Astrocyte of the spinal cord (primary cell): ENCODE measurements at places on chromosomes 3 and 15.

- DNase-seq: no peak
These were observed 173.8 kb upstream of the THBS1 start for GRCh38 chr15:39407116-39407515.

GRCh38 chr15:70294731-70295305 is 197.1 kb upstream of the TLE3 start:
- DNase-seq: no peak

GRCh38 chr3:175728566-175728965 is 869.4 kb downstream of the NAALADL2 start:
- peak; percentile 47 for DNase-seq

DNA sequence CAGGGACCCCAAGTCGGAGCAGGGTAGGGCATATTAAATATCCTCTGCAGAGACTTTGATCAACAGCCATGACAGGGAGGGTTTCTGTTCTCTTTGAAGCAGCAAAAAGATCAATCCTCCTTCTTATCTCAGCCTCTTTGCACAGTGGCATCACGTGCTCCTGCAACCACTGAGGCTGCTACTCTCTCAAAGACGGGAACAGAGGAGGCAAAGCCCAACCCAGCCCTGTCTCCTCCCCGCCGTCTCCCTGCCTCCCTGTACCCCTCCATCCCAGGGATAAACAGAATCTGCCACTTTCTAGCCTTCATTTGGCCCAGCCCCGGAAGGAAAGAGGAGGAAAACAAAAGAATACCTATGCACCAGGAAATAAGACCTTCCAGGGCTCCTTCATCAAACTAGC is 7.5 kb upstream of the TBC1D21 start:
- no peak for DNase-seq

DNA sequence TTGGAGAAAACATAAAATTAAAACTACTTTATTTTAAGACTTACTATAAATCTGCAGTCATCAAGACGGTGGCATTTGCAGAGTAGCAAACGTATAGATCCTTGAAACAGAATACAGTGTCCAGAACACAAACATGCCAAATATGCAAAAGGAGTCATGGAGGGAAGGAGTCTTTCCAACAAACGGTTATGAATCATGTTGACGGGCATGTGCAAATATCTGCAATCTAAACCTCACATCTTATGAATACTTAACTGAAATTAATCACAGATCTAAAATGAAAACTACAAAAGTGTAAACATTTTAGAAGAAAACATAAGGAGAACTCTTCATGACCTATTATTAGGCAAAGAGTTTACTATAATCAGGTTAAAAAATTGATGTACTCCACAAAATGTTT is 69.4 kb downstream of the TFRC start:
- DNase-seq: no peak

- DNase-seq: no peak
These were observed 50.5 kb upstream of the ARHGEF3 start for GRCh38 chr3:56851966-56852884.

GRCh38 chr3:22951910-22952309 is 251.2 kb upstream of the UBE2E2 start:
- DNase-seq: no peak

DNA sequence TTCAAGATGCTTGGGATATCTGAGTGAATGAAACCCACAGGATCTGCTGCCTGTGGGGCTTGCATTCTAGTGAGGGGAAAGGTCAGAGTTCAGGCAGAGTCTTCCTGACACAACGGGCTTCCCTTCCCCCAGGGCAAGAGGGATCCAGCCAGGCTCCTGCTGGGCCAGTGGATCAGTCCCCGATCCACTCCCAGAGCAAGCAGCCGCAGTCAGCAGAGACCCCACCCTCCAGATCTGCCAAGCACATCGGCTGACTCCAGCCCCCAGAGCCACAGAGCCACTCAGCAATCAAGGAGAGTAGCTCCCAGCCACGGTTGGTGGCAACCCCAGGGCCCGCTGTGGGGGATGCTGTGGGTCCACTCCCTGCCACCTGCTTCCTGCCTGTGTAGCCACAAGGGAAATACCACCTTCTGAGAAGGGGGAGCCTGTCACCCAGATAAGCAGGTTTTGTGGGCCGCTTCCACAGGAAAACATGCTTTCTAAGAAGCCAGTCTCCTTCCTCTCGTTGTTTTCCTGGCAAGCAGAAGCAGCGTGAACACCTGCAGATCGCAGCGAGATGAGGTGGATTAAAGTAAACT is 44.9 kb downstream of the CPN2 start:
- DNase-seq: no peak

GRCh38 chr3:141083226-141083625 is 32.1 kb downstream of the SPSB4 start:
- no peak for DNase-seq

GRCh38 chr3:144629381-144629780 is 657.8 kb downstream of the DIPK2A start:
- DNase-seq: no peak

DNA sequence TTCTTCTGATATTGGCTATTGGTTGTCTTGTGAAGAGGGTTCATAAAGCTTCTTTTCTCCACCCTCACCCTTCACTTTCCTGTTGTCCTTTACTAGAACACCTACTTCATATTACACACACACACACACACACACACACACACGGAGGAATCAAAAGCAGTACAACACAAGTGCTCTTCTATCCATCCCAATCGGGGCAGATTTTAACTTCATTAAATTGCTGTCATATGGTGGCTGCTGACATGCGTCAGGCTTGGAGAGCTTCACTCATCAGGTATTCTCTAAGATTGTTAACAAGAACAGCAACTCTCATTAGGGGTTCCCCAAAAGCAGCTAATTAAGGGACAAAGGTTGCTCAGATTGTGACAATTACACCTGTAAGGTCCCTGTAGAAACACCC is 239.1 kb upstream of the MEIS2 start:
- no peak for DNase-seq

DNA sequence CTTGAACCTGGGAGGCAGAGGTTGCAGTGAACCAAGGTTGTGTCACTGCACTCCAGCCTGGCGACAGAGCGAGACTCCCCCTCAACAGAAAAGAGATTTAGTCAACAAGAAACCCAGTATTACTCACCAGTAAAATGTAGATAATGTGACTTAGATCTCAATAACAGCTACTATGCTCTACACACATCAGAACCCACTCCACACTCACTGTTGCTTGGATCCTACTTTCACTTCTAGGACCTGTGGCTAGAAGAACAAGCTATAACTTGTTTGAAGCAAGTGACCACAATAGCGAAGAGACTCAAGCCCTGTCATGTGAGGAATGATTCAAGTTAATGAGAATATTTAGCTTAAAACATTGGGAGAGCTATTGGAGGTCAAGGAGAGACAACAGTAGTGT is 100.7 kb downstream of the ANXA2 start:
- DNase-seq: no peak

- no peak for DNase-seq
These were observed 298.3 kb downstream of the SHQ1 start for GRCh38 chr3:72549761-72550581.

GRCh38 chr3:10526366-10526765 is 21.0 kb upstream of the ATP2B2 start:
- no peak for DNase-seq

GRCh38 chr3:175193815-175194518 is 334.8 kb downstream of the NAALADL2 start:
- DNase-seq: peak; percentile 24

DNA sequence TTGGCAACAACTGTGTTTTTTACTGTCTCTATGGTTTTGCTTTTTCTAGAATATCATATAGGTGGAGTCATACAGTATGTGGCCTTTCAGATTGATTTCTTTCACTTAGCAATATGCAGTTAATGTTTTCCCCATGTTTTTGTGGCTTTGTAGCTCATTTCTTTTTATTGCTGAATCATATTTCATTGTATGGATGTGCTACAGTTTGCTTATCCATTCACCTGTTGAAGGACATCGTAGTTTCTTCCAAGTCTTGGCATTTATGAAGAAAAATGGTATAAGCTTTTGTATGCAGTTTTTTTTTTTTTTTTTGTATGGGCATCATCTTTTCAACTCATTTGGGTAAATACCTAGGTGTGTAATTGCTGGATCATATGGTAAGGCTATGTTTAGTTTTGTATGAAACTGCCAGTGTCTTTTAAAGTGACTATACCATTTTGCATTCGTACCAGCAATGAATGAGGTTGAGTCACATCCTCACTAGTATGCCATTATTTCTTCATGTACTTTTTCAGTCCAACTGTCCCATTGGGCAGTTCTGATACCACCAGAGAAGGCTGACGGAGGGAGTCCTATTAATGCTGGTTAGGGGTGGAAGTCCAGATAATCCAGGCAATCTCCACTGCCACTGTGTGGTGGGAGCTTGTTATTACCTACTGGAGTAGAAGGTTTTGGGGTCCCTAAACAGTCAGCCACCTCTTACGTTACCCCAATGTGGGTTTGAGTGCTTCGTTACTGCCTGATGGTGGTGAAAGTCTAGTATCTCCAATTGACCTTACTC is 210.5 kb downstream of the DOCK3 start:
- no peak for DNase-seq

- no peak for DNase-seq
These were observed 36.5 kb downstream of the GOLGA6L10 start for GRCh38 chr15:82312586-82313349.

- no peak for DNase-seq
These were observed 54.8 kb upstream of the ACTC1 start for GRCh38 chr15:34850121-34850520.

- DNase-seq: no peak
These were observed 106.3 kb downstream of the DMXL2 start for GRCh38 chr15:51516291-51516690.

DNA sequence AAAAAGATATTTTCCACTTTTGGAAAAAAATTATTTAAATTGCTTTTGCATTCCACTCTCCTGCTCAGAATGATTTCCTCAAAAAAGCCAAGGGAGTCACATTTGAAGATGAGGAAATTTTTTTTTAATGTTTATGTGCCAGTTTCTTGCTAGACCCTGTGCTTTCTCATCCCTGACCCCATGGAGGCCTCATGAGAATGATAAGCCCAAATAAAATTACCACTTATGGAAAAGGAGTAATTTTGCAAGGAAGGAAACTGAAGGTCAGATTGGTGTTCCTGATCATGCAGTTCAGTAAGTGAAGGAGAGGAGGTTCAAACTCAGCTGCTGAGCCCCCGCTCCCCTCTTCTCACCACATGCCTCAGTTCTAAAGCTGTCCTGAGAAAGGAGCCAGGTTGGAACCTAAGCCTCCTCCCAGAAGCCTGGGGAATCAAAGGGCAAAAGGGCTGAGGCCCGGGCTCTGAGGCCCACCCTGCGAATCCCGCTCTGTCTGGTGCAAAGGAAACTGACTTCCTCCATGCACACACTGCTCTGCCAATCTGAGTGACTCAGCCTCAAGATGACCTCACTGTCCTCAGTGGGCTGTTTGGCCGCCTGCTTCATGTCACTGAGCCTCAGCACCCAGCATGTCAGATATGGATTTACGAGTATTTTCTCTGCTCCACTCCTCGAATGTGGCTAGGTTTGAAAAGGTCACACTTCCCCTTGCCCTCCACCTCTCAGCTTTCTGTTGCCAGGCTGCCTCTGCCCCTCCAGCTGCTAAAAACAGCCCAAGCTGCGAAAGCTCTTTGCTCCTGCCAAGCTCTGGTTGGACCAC is 56.9 kb upstream of the FLNB start:
- DNase-seq: peak; percentile 75

DNA sequence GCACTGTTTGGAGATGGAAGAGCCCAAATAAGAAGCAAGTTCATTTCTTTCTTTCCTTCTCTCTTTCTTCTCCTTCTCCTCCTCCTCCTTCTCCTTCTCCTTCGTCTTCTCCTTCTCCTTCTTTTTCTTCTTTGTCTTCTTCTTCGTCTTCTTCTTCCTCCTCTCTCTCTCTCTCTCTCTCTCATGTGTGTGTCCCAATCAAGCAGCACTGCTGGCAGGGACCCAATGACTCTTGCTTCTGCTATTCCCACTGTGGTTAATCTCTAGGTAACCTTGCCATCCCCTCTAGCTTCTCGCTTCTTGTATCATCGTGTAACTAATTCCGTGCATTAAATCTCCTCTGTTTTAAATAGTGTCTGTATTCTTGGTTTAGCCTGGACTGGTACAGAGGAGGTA is 26.1 kb upstream of the ZNF280D start:
- peak; percentile 96 for DNase-seq

DNA sequence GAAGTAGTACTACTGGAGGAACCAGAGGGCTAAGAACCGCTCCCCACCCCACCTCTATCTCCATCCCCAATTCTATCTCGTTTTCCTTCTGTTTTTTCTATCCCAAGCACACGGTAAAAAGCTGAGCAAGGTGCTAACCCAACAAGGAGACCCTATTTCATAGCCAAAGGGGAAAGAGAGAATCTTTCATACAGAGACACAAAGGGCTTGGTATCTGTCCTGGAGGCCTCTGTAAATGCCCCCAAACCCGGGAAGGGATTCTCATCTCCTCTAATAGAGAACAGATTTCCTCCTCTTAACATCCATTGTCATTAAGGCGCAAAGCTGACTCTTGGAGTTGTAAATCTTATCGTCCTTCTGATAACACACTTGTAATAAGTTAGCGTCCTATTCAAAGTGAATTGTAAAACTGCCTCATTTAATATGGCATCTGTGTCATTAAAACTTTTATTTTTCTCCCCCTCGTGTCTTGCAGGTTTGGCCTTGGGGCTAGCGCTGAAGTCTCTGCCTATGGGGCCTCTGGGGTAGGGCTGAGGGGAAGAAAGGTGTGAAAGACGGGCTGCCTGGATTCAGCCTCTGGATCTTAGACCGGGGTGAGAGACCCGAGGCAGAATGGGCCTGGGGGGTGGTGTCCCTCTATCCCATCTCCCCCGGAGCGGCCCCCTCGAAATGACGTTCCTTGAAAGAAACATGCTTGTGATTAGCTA is 12.1 kb downstream of the NR2F2 start:
- peak; percentile 46 for DNase-seq

DNA sequence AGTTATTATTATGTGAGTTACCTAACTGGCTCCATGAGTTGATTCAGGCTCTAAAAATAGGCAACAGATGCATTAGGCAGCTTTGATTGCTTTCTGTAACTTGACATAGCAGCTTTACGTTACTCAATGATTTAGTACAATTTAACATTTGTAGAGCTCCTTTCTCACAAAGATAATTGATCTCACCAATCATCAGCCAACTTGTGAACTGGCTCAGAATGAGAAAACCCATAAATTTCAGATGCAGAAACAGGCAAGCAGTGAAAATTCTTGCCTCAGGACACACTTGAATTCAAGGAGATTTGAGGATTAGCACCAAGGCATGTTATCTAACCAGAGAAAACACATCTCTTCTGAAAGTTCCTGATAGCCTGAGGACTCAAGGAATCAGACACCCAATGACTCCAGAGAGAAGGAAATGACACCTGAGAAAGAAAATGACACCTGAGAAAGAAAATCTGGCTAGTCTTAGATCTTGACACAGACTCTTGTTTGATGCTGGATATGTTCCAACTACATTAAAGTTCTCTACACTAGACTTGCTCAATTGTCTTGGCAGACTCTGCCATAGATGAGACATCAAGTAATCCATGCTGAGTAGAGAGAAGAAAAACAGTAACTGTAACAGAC is 315.1 kb upstream of the CBLB start:
- DNase-seq: peak; percentile 84

GRCh38 chr15:56942118-56942517 is 23.7 kb downstream of the TCF12 start:
- no peak for DNase-seq

GRCh38 chr3:57065588-57065987 is 5.1 kb downstream of the SPATA12 start:
- peak; percentile 20 for DNase-seq

- no peak for DNase-seq
These were observed 15.1 kb downstream of the RAB5A start for GRCh38 chr3:19961960-19962359.
